ENCODE measurements at places on chromosomes 1 and 21.

DNA sequence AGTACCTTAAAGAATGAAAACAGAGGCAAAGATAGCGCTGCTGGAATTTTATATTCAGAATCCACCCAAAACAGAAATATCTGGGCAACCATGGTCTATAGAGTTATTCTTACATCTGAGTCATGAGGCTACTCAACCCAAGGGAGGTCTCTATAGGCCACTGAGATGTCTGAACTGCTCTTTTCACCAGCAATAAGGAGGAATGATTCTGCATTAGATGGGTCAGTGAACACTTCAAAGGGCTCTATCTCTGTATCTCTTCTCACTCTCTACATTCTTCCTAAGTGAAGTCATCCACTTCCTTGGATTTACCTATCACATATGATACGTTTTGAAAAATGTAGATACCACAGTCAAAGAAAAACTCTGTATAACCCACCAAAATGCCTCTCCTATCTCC, 90.2 kb upstream of the NGF start:
- no peaks in the 10 kb centered on the region for H3K27me3 ChIP-seq
- H3K36me3 ChIP-seq = no peaks in the 10 kb centered on the region
- no peak overlapping the region for H3K27ac ChIP-seq
- no peak overlapping the region for H3K4me3 ChIP-seq
- no peak for DNase-seq

GRCh38 chr1:28592321-28593071, 431 bp downstream of the RAB42 start:
- peaks cover 5% of the 10 kb centered on the region for H3K4me1 ChIP-seq
- no peak overlapping the region for H3K27ac ChIP-seq
- no peaks in the 10 kb centered on the region for H3K27me3 ChIP-seq
- H3K36me3 ChIP-seq = no peaks in the 10 kb centered on the region
- DNase-seq = no peak
- peak overlapping the region; percentile 63 for H3K4me3 ChIP-seq

DNA sequence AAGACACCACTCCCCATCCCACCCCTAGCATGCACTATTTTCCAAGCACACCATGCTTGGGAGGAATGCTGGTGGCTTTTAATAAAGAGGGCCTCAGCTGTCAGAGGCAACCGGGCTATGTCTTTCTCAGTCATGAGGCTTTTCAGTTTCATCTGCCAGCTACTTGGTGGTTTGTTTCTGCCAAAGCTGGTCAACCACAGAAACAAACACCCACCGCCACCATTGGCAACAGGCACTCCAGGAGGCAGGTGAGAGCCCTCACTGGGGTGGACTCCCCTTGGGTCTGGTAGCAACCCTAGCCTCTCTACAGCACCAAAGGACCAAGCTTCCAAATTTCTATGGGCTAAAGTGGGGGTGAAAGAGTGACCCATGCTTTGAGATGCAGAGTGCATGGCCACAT, 54.3 kb upstream of the CD1D start:
- no peaks in the 10 kb centered on the region for H3K27me3 ChIP-seq
- no peaks in the 10 kb centered on the region for H3K4me1 ChIP-seq
- DNase-seq = no peak
- H3K4me3 ChIP-seq = no peak overlapping the region

GRCh38 chr1:50852889-50853288, 107.2 kb downstream of the FAF1 start:
- H3K36me3 ChIP-seq = no peaks in the 10 kb centered on the region
- H3K27me3 ChIP-seq = no peaks in the 10 kb centered on the region
- H3K4me1 ChIP-seq = no peaks in the 10 kb centered on the region

- peaks cover 25% of the 10 kb centered on the region for H3K4me1 ChIP-seq
- H3K36me3 ChIP-seq = no peaks in the 10 kb centered on the region
- peak; percentile 54 for DNase-seq
These were observed 3.2 kb downstream of the SH2D5 start for GRCh38 chr1:20729155-20729931.

DNA sequence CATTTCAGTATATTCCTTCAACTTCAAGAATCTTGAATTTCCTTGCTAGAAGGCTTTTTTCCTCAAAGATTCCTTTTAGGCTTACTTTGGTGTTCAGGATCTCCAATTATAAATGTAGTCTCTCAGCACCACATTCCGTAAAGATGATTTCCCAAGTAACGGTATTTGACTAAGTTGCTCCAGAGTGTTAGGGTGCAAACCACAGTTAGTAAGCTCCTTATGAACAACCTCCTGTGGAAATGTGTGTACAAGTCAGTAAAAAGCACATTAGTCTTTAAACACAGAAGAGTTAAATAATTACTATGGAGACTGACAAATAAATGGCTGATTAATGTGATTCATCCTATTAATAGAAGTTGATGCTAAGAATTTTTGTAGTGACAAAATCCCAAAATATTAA, 10.3 kb downstream of the DONSON start:
- no peak overlapping the region for H3K4me3 ChIP-seq
- peaks cover 48% of the 10 kb centered on the region for H3K36me3 ChIP-seq
- H3K27me3 ChIP-seq = no peaks in the 10 kb centered on the region
- DNase-seq = no peak
- no peaks in the 10 kb centered on the region for H3K4me1 ChIP-seq

- DNase-seq = no peak
- H3K4me3 ChIP-seq = no peak overlapping the region
- H3K27me3 ChIP-seq = no peaks in the 10 kb centered on the region
- peaks cover 19% of the 10 kb centered on the region for H3K36me3 ChIP-seq
- no peaks in the 10 kb centered on the region for H3K4me1 ChIP-seq
These were observed 1.8 kb upstream of the MTFR1L start for GRCh38 chr1:25817840-25818501.

DNA sequence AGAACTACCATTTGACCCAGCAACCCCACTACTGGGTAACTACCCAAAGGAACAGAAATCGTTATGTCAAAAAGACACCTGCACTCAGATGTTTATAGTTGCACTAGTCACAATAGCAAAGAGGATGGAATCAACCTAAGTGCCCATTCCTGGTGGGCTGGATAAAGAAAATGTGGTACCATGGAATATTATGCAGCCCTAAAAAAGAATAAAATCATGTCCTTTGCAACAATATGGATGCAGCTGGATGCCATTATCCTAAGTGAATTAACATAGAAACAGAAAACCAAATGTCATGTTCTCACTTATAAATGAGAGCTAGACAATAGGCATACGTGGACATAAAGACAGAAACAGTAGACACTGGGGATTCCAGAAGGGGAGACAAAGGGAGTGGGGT, 32.5 kb upstream of the IRF2BP2 start:
- no peaks in the 10 kb centered on the region for H3K4me1 ChIP-seq
- no peak for DNase-seq
- no peak overlapping the region for H3K27ac ChIP-seq
- no peak overlapping the region for H3K4me3 ChIP-seq

- no peaks in the 10 kb centered on the region for H3K27me3 ChIP-seq
- H3K4me3 ChIP-seq = no peak overlapping the region
- H3K4me1 ChIP-seq = peaks cover 19% of the 10 kb centered on the region
- H3K36me3 ChIP-seq = no peaks in the 10 kb centered on the region
These were observed 128.2 kb downstream of the KCNN3 start for GRCh38 chr1:154741741-154742495.

DNA sequence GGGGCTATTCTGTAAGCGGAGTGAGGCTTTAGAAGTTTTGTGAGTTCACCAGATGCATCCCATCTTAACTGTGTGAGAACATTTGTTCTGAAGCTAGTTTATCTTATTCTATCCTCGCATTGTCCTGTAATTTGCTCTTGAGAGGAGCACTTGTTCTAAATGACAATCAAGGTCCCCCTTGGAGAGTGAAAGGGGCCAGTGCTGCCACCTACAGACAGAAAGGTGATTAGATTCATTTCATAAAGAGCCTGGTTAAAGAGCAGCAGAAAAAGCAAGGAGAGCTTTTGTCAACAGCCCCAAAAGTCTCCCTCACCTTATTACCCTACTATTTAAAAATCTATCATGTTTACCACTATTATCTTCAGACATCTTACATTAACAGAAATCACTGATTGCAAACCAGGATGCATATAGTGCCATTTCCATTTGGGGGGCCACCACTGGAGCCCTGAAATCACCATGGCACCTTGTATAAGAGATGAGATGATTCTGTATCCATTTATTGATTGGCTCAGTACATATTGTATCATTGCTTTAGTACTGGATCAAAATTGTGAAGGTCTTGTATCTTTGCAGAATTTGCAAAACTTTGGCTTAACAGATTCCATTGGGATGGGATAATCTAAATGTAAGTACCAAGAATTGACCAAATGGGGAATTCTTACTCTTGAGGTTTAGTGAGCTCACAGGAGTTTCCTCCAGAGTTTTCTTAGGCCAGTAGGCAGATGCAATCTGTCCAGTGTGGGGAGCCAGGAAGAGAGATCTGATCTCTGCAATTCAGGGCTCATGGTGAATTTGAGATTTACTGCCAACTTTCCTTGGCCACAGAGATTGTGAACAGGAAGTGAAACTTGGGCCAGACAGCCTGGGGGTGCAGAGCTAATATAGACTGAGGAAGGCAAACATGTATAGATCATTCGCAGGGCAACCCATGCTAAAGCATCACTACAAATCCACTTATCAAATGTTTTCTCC, 64.3 kb upstream of the TRABD2B start:
- H3K27me3 ChIP-seq = no peaks in the 10 kb centered on the region
- no peaks in the 10 kb centered on the region for H3K36me3 ChIP-seq
- no peak overlapping the region for H3K27ac ChIP-seq
- H3K4me3 ChIP-seq = no peak overlapping the region

- H3K4me1 ChIP-seq = peaks cover 88% of the 10 kb centered on the region
- peak overlapping the region; percentile 72 for H3K27ac ChIP-seq
- no peaks in the 10 kb centered on the region for H3K36me3 ChIP-seq
- no peak for DNase-seq
- H3K4me3 ChIP-seq = peak overlapping the region; percentile 1
These were observed 29.6 kb upstream of the WASF2 start for GRCh38 chr1:27519331-27520258.

GRCh38 chr1:174839211-174839610, 160.5 kb upstream of the CACYBP start:
- H3K4me3 ChIP-seq = no peak overlapping the region
- no peaks in the 10 kb centered on the region for H3K27me3 ChIP-seq
- no peaks in the 10 kb centered on the region for H3K4me1 ChIP-seq
- DNase-seq = no peak
- H3K36me3 ChIP-seq = no peaks in the 10 kb centered on the region

GRCh38 chr1:41014871-41015270, 6.7 kb downstream of the SLFNL1 start:
- peaks cover 21% of the 10 kb centered on the region for H3K36me3 ChIP-seq
- H3K27ac ChIP-seq = no peak overlapping the region
- DNase-seq = no peak
- H3K4me3 ChIP-seq = no peak overlapping the region
- no peaks in the 10 kb centered on the region for H3K27me3 ChIP-seq
- H3K4me1 ChIP-seq = no peaks in the 10 kb centered on the region

DNA sequence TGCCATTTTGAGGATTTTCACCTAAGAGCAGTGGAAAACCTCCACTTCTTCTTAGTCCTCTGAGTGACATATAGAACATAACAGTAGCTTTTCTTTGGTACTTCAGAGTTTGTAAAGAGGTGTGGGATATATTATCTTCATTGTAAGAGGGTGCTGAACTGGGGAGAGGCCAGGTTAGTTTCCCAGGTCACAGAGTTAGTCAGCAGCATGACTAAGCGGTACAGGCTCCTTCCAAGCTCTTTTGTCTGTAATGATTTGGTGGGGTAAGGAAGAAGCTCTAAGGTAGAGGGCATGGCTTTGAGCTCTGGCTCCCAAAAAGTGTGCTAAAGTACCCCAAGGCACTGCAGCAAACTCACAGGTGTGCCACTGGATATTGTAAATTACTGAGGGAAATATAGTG, 325.0 kb upstream of the PLXNA2 start:
- H3K36me3 ChIP-seq = no peaks in the 10 kb centered on the region
- no peaks in the 10 kb centered on the region for H3K27me3 ChIP-seq
- no peak for DNase-seq
- H3K4me1 ChIP-seq = no peaks in the 10 kb centered on the region
- H3K4me3 ChIP-seq = no peak overlapping the region

DNA sequence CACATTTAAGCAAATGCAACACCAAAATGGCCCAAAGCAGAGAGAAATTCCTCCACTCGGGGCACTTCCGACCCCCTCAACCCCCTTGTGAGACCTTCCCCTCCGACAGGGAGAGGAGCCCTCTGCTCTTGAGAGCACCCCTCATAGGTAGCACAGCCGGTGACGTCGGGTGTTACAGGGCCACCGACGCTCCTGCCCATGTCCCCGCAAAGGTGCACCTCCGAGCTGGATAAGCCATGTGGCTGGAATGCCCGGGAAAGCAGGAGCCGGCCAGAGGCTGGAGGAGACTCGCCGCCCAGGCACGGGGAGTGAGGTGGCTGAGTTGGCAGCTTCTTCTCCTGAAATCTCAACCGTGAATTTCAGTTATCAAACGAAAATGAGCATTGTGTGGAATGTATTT, 67.1 kb upstream of the ARHGEF16 start:
- H3K4me3 ChIP-seq = no peak overlapping the region
- H3K27ac ChIP-seq = no peak overlapping the region
- no peaks in the 10 kb centered on the region for H3K36me3 ChIP-seq
- no peaks in the 10 kb centered on the region for H3K4me1 ChIP-seq
- no peaks in the 10 kb centered on the region for H3K27me3 ChIP-seq
- DNase-seq = no peak

- no peaks in the 10 kb centered on the region for H3K27me3 ChIP-seq
- no peak for DNase-seq
- H3K4me1 ChIP-seq = no peaks in the 10 kb centered on the region
- H3K4me3 ChIP-seq = no peak overlapping the region
These were observed 23.8 kb downstream of the EIF2D start for GRCh38 chr1:206588492-206588891.

GRCh38 chr1:55049914-55050278, 10.5 kb downstream of the PCSK9 start:
- DNase-seq = no peak
- H3K36me3 ChIP-seq = no peaks in the 10 kb centered on the region
- peaks cover 21% of the 10 kb centered on the region for H3K4me1 ChIP-seq
- no peak overlapping the region for H3K4me3 ChIP-seq
- no peaks in the 10 kb centered on the region for H3K27me3 ChIP-seq

- H3K4me3 ChIP-seq = no peak overlapping the region
- H3K27ac ChIP-seq = no peak overlapping the region
- no peaks in the 10 kb centered on the region for H3K27me3 ChIP-seq
- DNase-seq = no peak
- no peaks in the 10 kb centered on the region for H3K4me1 ChIP-seq
These were observed 10.0 kb downstream of the SELL start for GRCh38 chr1:169701261-169702005.

- no peaks in the 10 kb centered on the region for H3K27me3 ChIP-seq
- no peaks in the 10 kb centered on the region for H3K36me3 ChIP-seq
- no peak for DNase-seq
- H3K4me1 ChIP-seq = peaks cover 26% of the 10 kb centered on the region
- no peak overlapping the region for H3K27ac ChIP-seq
These were observed 45.0 kb upstream of the RASAL2 start for GRCh38 chr1:178048883-178049282.

GRCh38 chr21:35658242-35658641, 402.1 kb downstream of the SETD4 start:
- H3K27ac ChIP-seq = no peak overlapping the region
- H3K4me1 ChIP-seq = no peaks in the 10 kb centered on the region
- no peak for DNase-seq
- no peaks in the 10 kb centered on the region for H3K27me3 ChIP-seq

GRCh38 chr1:235090406-235091069, 38.1 kb downstream of the TOMM20 start:
- H3K27me3 ChIP-seq = no peaks in the 10 kb centered on the region
- H3K27ac ChIP-seq = no peak overlapping the region
- DNase-seq = no peak
- H3K4me1 ChIP-seq = peaks cover 14% of the 10 kb centered on the region
- no peaks in the 10 kb centered on the region for H3K36me3 ChIP-seq

GRCh38 chr1:117633423-117633822, 27.6 kb downstream of the TENT5C start:
- no peak for DNase-seq
- H3K27me3 ChIP-seq = no peaks in the 10 kb centered on the region
